ENCODE measurements at places on chromosomes 7 and 10.

GRCh38 chr7:126483972-126484371 is 768.8 kb downstream of the GRM8 start:
- H3K4me3 ChIP-seq: no peak overlapping the region
- H3K36me3 ChIP-seq: no peaks in the 10 kb centered on the region
- H3K4me1 ChIP-seq: no peaks in the 10 kb centered on the region
- H3K27me3 ChIP-seq: no peaks in the 10 kb centered on the region
- no peak overlapping the region for H3K27ac ChIP-seq
- no peak for DNase-seq

GRCh38 chr10:42950606-42951485 is 126.0 kb upstream of the RET start:
- no peaks in the 10 kb centered on the region for H3K4me1 ChIP-seq
- peaks cover 2% of the 10 kb centered on the region for H3K27me3 ChIP-seq
- H3K27ac ChIP-seq: no peak overlapping the region
- H3K36me3 ChIP-seq: no peaks in the 10 kb centered on the region
- no peak overlapping the region for H3K4me3 ChIP-seq

DNA sequence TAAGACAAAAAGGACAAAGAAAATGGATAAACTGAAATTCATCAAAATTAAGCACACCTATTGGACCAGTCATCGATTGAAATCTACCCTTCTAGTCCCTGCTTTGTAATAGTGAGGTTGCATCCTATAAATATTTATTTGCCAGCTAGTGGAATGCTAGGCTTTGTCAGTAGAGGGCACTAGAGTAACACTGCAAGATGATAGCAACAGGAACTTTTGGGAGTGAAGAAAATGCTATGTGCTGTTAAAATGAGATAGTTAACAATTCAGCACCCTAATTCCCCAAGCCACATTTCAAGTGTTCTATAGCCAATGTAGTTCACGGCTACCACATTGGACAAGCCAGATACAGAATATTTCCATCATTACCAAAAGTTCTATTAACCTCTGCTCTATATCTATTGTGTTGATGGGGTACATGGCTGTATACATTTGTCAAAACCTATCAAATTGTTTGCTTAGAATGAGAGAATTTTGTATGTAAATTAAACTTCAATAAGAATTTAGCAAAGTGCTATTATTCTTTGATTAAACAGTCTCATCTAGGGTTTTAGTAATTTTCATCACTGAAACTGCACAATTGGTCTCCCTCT is 69.8 kb downstream of the LSMEM1 start:
- H3K27ac ChIP-seq: no peak overlapping the region
- H3K36me3 ChIP-seq: no peaks in the 10 kb centered on the region
- peaks cover 2% of the 10 kb centered on the region for H3K27me3 ChIP-seq
- H3K4me1 ChIP-seq: no peaks in the 10 kb centered on the region
- DNase-seq: peak; percentile 37

- peaks cover 2% of the 10 kb centered on the region for H3K27me3 ChIP-seq
- no peak for DNase-seq
Observed at GRCh38 chr7:4014346-4015050, 667.6 kb upstream of the FOXK1 start.

All from activated CD8-positive, alpha-beta T cell treated with anti-CD3 and anti-CD28 coated beads for 36 hours (primary cell).